ENCODE measurements at places on chromosomes 6 and 20.

- DNase-seq: no peak
Measured at GRCh38 chr20:22688485-22688884, 104.1 kb upstream of the FOXA2 start.

GRCh38 chr6:84696166-84696565, 68.2 kb downstream of the TBX18 start:
- DNase-seq: no peak

DNA sequence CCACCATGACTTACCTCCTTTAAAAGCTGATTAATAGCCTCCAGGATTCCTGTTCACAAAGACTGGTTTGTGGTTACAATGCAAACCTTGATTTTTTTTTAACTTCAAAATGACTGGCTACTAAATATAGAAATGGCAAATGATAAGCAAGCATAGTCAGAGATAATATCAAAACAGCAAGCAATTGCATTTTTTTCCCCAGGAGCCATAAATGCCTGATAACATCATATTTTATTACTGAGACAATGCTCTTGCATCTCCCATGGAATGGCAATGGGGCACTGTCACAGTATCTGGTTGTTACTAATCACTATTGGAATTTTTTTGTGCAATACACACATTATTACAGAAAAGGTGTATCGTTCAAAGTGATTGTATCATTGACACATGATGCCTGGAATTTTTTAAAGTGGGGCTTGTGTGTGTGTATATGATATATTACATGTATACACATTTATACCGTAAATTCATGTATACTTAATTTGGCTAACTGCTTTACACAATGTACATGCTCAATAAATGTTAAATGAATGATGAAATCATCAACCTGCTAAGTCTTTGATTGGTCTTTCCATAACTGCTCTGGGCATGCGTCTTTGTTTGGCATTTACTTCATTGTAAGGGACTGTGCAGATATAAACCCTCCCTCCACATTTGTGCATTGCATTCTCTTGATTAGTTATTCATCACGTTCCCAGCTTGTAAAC, 980 bp upstream of the SALL4 start:
- DNase-seq: no peak

- DNase-seq: no peak
Measured at GRCh38 chr20:38196592-38196991, 31.5 kb upstream of the TGM2 start.

DNA sequence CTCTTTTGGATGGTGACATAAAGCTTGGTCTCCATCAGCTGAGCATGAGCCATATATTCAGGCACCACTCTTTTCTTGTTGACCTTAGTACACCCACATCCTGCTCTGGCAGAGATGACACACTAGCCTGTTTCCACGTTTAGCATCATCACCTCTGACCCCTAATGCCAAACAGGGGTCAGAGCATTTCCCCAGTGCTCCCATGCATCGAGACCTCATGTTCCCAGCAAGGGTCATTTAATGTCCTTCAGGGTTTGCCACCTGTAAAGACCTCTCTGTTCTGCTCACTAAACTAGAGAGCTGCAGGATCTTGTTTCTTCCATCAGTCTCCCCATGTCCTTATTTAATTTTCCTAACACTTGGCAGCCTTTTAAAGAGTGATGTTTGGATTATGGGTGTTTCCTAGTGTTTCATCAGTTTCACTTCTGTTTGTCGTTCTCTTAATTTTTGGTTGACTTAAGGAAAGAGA, 97.5 kb downstream of the AIG1 start:
- no peak for DNase-seq

DNA sequence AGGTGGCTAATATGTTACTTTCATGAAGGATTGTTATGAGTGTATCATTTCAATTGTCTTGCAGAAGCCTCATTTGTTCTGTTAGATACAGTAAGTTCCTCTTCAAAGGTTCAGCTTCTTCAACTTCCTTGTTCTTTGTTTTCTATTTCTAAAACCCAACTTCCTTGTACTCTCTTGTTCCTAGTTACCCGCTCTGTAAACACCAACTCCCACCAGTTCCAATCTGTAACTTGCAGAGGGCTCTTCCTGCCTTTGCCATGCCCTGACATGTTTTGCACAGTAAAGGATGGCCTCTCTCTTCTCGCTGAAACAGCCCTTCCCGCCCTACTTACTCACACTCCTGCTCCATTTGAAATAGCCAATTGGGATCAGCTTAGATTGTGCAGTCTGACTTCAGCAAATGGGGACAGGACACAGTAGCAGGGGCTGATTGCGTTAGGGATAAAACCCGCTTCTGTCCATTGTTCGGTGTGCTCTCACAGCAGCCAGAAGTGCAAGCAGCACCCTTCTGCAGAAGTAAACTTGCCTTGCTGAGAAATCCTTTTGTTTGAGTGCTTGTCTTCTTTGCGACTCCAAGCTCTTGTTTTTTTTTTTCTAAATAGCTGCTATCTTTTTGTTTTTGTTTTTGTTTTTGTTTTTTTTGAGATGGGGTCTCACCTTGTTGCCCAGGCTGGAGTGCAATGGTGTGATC, 45.9 kb upstream of the POU5F1 start:
- DNase-seq: no peak

GRCh38 chr6:41586252-41587007, 40.2 kb downstream of the FOXP4 start:
- no peak for DNase-seq

DNA sequence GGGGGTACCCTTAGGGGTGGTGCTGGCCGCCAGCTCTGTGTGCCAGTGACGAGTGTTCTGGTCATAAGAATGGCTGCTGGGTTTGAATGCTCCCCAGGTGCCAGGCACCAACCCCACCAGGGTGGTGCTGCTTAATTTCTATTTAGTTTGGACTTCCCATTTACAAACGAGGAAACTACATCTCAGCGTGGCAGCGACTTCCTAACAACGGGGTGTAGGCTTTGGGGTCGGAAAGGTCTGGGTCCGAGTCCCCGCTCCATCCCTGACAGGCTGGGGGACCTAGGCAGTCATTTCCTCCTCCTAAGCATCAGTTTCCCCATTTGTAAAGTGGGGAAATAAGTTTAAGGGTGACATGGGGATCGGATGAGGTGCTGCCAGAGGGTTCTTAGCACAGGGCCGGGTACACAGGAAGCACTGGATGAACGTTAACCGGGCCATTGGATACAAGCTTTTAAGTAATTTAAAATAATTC, 30.3 kb downstream of the CEBPB start:
- DNase-seq: no peak

DNA sequence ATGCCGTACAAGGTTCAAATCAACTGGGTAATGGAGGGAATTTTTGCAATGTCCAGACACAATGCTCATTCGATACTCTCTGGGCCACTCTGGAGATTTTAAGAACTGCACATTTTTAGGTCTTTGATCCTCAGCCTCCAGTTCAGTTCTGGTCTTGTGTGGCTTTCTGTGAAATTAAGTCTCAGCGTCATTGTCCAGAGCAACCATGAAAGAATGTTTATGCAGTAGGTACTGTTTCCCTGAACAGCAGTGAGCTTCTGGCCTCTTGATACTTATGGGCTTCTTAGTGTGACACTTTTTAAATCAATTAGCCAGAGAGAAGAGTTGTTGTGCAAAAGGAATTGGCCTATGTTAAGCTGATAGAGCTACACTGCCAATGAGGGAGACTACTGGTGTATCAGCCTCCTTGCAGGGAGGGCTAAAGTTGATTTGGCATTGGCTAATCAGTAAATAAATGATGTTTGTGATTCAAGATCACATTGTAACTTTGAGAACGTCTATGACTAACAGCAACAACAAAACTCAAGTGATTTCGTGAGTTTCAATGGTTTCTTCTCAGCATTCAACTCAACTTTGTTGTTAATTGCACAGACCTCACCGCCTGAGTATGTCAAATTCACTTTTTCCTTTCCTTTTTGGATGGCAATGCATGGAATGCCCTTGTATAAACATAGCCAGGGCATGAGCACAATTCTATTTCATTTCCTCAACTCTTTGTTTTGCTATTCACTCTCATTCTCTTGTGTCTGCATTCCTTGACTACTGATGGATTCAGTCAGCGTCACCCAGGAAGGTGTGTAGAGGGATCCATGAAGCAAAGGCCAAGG, 85.1 kb downstream of the GJA1 start:
- DNase-seq: no peak

- no peak for DNase-seq
Measured at GRCh38 chr6:41426438-41426851, 91.0 kb downstream of the NCR2 start.

GRCh38 chr6:97778290-97779038, 495.4 kb upstream of the MMS22L start:
- DNase-seq: no peak

- peak; percentile 27 for DNase-seq
Measured at GRCh38 chr6:152636021-152636608, 1.0 kb downstream of the SYNE1 start.

DNA sequence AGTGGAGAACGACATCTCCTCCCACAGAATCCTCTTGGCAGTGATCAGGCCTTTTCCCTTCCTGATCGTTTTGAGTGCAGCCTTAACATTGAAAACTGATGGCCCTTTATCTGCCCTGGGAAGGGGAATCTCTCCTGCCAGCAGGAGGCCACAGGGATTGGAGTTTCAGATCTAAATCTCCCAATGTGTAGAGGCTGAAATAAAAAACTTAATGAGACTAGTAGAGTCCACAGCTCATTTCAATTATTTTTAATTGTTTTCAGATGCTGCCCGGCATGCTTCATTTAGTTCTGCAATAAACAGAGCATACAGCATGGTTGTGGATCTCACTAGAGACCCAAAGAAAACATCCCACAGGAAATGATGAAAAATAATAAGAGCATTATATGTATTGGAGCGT, 662.2 kb upstream of the HS3ST5 start:
- no peak for DNase-seq

DNA sequence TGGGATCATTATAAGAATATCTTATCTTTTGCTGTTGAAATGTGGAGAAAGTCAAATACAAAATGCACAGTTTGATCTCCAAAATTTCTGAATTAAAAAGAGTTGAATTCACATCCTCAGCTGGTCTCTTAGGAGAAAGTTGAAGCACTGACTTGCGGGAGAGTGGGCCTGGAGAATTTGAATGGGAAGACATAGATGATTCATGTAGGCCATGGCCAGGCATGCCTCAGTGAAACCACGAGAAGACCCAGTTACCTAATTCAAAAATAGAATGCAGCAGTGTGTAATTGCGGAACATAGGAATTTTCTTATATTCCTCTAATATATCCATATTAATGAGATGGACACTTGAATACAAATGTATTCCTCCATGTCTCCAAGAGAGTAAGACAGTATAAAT, 53.0 kb upstream of the DTNBP1 start:
- DNase-seq: no peak

DNA sequence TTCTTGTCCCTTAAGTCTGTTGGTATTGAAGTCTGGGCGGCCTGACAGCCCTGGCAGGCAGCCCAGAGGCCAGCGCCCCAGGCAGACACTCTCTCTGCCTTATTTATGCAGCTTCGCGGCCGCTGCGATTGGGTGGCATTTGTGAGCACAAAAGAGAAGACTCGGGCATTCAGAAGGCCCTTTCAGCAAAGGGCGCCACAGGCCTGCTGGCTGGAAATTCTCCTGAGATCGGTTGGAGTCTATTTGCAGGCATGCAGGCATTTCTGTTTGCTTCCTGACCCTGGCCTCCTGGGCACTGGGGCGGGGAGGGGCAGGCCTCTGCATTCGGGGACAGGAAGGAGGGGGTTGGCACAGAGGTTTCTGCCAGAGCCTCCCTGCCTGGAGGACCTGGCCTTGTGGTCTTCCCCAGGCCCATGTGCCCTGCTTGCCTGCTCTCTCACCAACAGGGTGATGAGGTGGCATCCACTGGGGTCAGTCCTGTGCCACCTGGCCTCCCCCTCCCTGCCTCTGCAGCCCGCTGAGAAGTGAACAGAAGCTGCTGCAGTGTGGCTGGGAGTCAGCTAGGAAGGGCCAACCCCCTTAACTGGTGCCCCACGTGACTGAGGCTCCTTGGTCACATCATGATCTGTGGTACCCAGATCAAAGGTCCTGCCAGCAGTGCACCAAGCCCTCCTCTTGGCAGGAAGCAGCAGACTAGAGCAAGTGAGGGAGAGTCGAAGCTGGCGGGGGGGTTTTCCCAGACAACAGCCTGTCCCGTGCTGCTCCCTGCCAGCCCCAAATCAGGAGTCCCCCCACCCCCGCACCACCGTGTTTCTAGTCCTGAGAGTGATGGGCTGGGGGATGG, 16.6 kb upstream of the CCDC167 start:
- peak; percentile 65 for DNase-seq

DNA sequence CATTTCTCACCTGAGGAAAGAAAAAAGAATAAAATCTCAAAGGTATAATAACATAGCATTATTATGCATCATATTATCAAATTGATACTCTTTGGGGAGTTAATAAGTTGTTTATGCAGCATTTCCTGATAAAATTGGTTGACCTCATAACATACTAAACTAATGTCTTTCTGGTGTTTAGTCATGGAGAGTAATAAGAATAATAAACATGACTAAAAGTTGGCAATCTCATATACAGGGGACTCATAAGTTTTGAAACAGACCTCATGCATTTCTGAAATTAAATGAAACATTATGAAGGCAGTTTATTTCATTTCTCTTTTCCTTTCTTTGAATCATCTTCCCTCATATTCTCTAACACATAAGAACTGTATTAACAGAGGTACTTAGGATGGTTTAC, 60.5 kb upstream of the PRDM1 start:
- no peak for DNase-seq

- no peak for DNase-seq
Measured at GRCh38 chr6:160435935-160436334, 87.8 kb downstream of the SLC22A3 start.

- no peak for DNase-seq
Measured at GRCh38 chr6:41637194-41638001, 870 bp upstream of the MDFI start.

DNA sequence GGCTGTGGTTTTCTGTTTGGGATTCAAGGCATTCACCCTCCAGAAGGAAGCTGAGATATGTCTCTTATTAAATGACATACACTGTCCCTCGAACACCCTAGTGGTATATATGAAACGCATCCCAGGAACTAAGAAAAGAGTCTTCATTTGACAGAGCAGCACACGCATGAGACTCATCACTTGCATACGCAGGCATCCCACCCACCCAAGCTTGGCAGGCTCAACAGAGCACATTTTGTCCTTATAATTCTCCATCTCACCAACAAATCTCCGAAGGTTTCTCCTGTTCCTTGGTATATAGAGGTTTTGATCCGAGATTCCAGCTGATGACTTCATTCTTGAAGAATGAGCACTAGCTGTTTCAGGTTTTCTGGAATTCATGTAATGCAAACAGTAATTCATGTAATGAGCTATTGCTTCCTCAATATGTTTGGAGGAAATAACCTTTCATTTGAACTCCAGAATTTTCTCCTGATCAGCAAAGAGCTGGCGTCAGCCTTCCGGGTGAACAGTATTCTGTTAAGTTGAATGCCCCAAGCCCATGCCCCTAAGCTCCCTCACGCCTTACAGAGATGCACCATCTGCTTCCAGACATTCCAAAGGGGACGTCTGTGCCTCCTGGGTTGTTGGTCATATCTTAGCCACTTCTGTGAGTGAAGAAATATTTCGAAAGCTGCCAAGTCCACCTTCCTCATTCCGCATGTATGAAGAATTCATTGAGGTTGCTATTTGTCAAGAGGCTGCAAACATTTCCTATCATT, 66.0 kb upstream of the CDH4 start:
- no peak for DNase-seq

DNA sequence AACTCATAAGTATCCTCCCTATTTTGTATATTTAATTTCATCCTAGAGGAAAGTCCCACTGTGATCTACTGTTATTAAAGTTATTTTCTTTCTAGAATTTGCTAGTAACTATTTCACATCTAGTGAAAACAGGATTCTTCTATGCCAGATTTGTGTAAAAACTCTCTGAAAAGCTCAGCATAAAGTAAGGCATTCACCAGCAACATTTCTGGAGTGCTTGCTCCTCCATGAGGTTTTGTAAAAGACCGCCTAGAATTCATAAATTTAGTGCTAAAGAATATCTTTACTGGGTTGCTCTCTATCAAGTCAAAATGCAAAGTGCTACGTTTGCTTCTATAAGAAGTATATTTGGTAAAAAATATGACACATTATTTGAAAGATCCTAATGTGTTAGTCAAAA, 173.5 kb upstream of the IRAK1BP1 start:
- no peak for DNase-seq
